ENCODE measurements at places on chromosomes 6 and 20.

GRCh38 chr6:55016261-55016660 is 158.1 kb upstream of the HCRTR2 start:
- DNase-seq: no peak

DNA sequence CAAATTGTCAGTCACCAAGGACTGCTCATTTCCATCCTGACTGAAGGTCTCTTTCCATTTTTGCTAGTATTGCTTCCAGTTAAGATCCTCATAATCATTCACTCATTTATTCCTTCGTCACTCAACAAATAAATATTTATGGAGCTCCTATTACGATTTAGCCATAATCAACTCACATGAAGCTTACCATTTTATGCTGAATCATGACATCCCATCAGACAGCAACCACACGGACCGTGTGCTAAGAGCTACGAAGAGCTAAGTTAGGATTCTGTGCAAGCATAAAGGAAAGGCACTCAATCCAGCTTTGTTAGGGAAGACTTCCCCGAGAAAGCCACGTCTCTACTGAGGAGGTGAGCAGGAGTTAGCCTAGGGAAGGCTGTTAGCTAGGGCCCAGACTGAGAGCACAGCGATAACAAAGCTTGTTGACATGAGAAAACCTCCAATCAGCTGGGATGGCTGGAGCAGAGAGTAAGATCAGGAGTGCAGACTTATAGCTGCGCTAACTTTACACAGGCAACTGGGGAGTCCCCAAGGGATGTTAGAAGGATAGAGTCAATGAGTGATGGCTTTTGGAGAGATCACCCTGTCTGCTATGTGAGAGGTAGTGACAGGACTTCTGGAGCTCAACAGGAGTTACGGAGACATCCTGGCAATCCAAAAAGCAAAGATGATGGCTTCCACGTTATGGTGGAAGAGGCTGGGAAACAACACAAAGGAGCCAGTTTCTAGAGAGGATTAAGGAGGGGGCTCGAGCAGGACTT is 2.6 kb upstream of the GID8 start:
- DNase-seq: no peak

GRCh38 chr20:40339661-40340449 is 349.2 kb downstream of the MAFB start:
- no peak for DNase-seq

- DNase-seq: no peak
Observed at GRCh38 chr6:70599187-70599586, 32.5 kb downstream of the SDHAF4 start.

DNA sequence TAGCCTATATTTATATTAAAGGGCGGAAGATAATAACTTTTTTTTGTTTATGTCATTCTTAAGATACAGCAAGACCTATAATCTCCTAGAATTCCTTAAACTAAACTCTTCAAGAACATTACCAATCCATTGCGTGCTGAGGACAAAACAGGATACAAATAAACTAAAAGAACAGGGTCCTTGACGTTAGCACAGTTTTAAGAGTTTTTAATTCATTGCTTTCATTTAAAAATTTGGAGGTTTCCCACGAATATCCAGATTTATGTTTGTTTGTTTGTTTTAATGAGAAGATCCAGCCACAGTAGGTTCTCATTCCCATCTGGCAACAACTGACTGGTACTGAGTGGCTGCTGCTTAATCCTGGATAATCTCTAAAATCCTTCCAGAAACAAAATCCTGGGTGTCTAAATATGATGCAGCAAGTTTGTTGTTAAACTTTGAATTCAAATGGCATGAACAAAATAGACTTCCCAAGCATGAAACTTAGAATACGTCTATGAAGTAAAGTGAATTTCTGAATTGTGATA is 153.7 kb downstream of the HACE1 start:
- DNase-seq: no peak

DNA sequence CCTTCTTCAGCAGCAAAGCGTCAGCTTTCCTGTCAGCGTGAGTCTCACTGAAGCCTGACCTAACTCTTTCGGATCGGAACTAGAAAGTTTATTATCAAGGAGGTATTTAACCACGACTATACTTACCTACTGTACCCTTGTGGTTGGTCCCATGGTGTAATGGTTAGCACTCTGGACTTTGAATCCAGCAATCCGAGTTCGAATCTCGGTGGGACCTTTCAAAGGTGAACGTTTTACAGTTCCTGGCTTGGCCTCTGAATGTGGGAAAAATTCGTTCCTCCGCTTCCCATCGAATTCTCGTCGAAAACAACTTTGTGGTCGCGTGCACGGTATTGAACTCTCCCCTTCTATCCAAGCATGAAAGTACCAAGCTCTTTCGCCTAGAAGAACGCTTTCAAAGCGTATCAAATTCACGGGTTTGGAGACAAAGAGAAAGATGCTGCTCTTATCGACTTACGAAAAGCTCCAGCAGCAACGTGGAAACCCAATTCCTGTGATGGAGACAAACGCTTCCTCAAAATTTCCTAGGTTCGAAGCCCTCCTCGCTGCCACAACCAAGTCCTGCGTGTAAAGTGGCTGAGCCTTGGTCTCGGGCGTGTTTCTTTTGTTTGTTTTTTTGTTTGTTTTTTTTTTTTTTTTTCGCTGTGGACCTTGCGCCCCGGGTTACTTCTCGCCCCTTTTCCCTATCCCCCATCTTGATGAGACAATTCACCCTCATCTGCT is 63.7 kb downstream of the GPX5 start:
- DNase-seq: no peak

- DNase-seq: no peak
Observed at GRCh38 chr6:108080010-108080780, 5.7 kb upstream of the OSTM1 start.

GRCh38 chr20:36538026-36538722 is 3.1 kb upstream of the MYL9 start:
- DNase-seq: peak; percentile 69

GRCh38 chr20:37535443-37536132 is 7.9 kb upstream of the BLCAP start:
- DNase-seq: no peak

- no peak for DNase-seq
Observed at GRCh38 chr6:168534265-168534664, 93.3 kb downstream of the SMOC2 start.

- no peak for DNase-seq
Observed at GRCh38 chr6:158680481-158680880, 30.6 kb downstream of the SYTL3 start.

DNA sequence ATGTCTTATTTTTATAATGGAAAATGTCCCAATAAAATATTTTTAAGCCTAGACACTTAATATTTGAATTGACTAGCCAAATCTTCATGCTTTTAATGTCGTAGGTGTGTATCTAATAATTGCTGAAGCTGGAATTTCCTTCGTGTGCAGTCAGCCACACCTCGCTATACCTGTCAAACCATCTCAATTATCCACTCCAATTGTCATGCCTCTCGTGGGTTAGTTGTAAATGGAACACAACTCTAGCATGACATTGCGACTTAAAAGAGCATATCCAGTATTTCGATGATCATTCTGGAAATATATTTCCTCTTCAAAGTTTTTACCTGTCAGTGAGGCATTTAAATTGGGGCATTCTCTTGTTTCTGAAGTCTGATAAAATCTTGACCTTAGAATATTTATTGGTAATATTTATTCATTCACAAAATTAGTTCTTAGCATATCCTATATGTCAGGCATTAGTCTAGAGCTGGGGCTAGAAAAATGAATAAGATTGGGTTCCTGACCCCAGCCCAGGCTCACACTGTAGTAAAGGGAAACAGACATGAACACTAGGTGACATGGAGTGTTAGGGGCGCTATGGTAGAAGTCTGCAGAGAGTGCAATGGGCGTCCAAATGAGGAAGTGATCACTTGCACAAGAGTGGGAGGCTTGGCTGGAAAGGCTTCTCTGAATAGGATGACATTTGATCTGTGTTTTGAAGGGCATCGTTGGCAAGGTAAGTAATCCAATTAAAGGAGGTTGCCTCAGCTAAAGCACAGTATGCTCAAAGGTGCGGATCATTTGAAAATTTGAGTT is 11.0 kb upstream of the CFAP206 start:
- DNase-seq: peak; percentile 86

DNA sequence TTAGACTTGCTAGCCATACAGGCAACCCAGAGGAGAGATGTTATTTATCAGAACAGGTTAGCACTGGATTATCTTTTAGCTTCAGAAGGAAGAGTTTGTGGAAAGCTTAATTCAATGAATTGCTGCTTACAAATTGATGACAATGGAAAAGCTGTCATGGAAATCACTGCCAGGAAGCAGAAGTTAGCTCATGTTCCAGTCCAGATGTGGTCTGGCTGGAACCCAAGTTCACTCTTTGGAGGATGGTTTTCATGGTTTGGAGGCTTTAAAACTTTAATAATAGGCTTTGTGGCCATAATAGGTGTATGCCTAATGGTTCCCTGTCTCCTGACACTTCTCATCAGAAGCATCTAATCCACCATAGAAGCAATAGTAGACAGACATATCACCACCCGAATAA is 699.0 kb downstream of the PHF3 start:
- no peak for DNase-seq

DNA sequence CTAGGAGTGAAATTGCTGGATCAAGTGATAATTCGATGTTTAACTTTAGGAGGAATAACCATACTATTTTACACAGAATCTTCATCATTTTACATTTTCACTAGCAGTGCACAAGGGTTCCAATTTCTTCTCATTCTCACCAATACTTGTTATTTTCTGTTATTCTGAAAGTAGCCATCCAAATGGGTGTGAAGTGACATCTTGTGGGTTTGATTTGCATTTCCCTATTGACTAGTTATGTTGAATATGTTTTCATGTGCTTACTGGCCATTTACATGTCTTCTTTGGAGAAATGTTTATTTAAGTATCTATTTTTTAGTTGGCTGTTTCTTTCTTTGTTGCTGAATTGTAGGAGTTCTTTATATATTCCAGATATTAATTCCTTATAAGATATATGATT is 164.3 kb downstream of the CD109 start:
- no peak for DNase-seq

DNA sequence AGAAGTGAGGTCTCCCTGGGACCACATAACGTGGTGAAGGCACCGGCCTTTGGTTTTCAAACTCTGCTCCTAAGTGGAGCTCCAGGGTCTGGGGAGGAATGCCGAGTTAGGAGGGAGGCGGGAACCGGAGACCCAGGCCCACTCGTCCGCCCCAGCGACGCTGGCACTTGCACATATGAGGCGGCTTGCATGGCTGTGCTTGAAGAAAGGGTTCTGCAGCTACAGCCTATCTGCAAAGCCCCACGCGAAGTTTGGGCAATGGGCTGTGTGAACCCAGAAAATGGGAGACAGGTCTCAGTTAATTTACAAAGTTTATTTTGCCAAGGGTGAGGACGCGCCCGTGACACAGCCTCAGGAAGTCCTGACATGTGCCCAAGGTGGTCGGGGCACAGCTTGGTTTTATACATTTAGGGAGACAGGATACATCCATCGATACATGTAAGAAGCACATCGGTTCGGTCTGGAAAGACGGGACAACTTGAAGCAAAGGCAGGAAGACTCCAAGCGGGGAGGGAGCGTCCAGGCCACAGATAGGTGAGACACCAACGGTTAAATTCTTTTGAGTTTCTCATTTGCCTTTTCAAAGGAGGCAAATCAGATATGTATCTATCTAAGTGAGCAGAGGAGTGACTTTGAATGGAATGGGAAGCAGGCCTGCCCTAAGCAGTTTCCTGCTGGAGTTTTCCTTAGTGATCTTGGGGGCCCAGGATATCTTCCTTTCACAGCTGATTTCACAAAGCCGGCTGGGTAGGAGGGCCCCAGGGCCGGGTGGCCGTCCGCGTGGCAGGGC is 782 bp upstream of the PCMTD2 start:
- no peak for DNase-seq

- no peak for DNase-seq
Observed at GRCh38 chr6:167965592-167966539, 31.6 kb upstream of the KIF25 start.

DNA sequence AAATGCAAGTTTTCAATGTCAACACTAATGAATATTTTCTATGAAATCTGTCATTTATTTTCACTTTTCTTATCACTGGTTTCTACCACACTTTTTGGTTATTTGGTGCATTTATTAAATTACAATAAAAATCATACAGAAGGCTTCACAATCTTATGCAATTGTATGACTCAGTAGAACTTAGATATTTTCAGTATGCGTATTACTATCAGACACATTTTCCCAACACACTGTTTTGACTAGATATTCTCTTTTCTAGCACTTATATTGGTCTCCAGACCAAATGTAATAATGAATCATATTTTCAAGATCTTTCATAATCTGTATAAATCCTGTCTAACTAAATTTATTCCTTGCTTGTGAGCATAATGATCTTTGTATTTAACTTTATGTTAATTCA is 74.1 kb downstream of the FAM83B start:
- no peak for DNase-seq

DNA sequence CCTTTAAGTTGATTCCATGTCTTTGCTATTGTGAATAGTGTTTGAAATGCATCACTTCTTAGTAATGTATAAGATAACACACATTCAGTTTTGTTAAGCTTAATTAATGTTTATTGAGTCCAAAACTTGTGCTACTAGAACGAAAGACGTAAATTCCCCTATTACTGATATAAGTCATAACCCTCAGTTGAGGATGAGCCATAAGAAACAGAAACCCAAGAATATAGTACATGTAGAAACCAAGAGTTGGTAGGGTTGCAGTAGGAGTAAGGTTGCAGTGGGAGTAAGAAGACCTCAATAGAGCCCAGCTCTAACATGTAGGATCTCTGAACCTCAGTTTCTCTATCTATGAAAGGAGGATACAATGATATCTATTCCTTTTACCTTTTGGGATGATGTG is 19.3 kb downstream of the CITED2 start:
- DNase-seq: no peak

- DNase-seq: no peak
Observed at GRCh38 chr6:147392917-147393625, 115.4 kb upstream of the SAMD5 start.

DNA sequence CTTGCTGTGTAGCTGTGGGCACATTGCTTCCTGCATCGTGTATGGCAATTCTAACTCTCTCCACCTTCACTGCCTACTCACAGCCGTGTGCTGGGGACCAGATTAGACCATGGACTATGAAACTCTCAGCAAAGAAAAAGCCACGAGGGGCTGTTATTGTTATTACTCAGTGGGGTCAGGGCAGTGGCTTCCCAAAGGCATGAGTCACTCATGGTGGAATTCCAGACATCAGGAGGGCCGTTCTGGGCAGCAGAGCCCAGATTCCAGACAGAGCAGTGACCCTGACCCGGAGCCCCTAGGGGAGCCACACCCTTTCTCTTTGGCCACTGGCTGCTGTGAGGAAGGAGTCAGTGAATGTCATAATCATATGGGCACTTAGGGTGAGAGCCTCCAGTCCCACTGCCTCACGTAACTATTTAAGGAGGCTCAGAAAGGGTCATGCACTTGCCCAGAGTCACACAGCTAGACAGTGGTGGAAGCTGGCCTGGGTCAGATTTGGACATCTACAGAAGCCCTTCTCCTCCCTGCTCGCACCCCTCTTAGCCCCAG is 22.2 kb upstream of the CCN5 start:
- no peak for DNase-seq

GRCh38 chr6:36247693-36248092 is 22.2 kb upstream of the PNPLA1 start:
- no peak for DNase-seq

GRCh38 chr6:111086685-111087084 is 618 bp upstream of the SLC16A10 start:
- DNase-seq: no peak

GRCh38 chr6:110310861-110311446 is 47.2 kb downstream of the METTL24 start:
- no peak for DNase-seq

GRCh38 chr20:46985671-46986070 is 91.0 kb downstream of the EYA2 start:
- DNase-seq: no peak

All from NCI-H2029 treated with DMSO at 0.1 percent for 48 hours (cell line).